ENCODE measurements at places on chromosomes 16 and 17.

- DNase-seq, result no peak
Observed at GRCh38 chr16:51577621-51578303, 426.7 kb upstream of the SALL1 start.

DNA sequence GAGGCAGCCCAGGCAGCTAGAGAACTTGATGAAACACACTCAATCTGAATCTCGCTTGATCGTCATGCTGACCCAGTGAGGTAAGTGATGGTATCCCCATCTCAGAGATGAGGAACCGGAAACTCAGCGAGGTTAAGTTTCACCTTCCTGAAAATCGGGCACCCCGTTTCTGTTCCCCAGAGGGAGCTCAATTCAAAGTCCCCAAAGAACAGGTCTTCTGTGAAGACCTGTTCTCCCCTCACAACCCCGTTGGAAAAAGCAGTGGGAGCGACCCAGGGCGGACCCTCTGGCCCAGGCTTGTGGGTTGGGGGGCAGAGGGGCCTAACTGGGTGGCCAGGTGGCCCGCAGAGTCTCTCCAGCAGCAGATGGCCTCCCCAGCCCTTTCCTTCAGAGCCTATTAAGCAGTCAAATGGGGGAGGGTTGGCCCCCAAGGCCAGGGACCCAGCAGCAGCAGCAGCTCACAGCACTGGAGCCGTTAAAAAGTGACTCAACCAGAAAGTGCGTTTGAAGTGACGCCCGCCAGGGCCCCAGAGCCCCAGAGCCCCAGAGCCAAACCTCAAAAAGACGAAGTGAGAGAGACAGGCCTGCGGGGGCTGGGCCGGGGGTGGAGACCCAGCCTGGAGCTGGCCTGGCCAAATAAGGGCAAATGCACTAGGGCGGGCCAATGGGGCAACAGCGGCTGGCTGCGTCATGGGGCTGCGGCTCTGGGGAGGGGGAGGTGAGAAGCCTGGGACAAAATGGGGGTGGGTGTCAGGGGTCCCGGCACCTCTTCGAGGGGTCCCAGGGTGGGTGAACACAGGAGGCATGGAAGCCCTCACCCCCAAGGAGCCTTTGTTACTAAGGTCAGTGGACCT is 9.2 kb upstream of the TSPOAP1 start:
- DNase-seq, result peak; percentile 25

DNA sequence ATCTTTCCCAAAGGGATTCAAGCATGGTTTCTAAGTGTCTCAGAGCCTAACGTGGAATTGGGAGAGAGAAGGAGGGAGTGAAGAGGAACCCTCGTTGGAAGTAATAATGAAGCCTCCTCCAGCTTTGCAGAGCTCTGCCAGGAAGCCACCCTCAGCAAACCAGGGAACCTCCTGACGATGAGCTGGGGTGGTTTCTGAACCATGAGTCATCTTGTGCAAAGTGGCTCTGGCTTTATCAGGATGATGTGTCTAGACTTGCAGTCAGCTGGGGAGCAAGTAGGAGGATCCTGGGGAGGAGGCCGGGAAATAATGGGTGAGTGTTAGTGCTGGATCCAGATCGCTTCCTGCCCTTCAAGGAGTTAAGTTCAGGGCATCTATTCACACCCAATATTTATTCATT is 191.7 kb upstream of the RBFOX1 start:
- DNase-seq, result no peak

- no peak for DNase-seq
Observed at GRCh38 chr17:27414271-27414670, 42.0 kb upstream of the KSR1 start.

All from cerebellar cortex (tissue), 1 donor.